ENCODE measurements at places on chromosomes 12 and 14.

- no peak for DNase-seq
Measured at GRCh38 chr14:62946221-62946620, 99.0 kb downstream of the KCNH5 start.

GRCh38 chr14:44204061-44204835 lies 302.8 kb downstream of the FSCB start:
- DNase-seq: no peak

GRCh38 chr12:84842406-84843013 lies 70.1 kb downstream of the SLC6A15 start:
- DNase-seq: no peak

- DNase-seq: no peak
Measured at GRCh38 chr14:52253503-52253902, 14.0 kb upstream of the PTGDR start.

DNA sequence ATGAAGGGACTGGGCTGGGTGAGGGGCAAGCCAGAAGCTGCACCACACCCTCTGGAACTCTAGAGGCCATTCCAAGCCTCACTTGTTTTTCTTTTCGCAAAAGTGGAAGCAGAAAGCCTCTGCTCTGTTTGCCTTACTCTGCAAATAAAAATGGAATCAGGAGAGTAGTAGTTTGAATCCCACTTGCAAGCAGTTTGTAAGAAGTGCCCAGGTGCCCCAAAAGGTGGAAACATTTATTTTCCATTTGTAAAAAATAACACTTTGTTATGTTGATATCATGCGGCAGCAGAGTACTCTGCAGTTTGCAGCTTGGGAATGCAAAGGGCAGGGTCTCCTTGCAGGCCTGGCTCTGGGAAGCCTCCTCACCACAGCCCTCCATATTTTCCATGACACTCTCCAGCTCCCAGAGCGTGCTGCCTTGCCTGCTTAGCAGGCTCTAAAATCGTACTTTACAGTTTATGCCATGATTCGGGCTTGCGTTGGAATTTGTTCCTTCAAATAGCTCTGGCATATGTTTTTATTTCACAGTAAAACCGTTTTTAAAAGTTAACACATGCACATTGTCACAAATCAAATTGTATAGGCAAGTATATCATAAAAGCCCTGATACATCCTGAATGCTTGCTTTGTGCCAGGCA lies 20.0 kb downstream of the TUNAR start:
- no peak for DNase-seq
